Fibroblast of skin of scalp (primary cell): ENCODE measurements at places on chromosomes 2 and 18.

- no peak for DNase-seq
Measured at GRCh38 chr2:190533968-190534309, 583 bp downstream of the NEMP2 start.

GRCh38 chr2:471560-471959 lies 183.7 kb upstream of the ALKAL2 start:
- no peak for DNase-seq

GRCh38 chr18:32707586-32707985 lies 65.2 kb downstream of the KLHL14 start:
- no peak for DNase-seq

GRCh38 chr2:108911807-108912628 lies 77.0 kb downstream of the EDAR start:
- DNase-seq, result no peak

DNA sequence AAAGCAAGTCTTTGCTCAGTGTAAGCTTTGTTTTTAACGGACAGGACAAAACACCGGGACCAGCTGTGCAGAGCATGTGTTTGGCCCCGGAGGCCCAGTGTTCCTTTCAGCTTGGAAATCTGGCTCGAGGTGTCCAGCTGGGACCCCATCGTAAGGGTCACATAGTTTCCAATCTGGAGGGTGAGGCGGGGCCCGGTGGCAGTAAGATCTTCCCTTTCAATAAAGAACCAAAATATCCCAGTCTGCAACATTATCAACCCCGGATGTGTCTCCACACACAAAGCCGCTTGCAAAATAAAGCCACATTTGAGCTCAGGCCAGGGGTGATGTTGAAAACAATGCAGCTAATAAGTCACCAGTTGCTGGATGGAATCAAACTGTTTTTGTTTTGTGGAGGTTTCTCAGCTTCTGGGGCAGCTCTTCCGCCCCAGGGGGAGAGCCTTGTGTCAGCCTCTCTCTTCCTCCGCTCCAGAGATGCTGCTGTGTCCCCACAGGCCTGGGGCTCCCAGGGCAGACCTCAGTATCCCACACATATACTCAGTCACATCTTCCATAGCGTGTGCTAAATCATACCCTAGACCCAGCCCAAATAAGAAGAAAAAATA lies 138.6 kb upstream of the GLI2 start:
- DNase-seq, result peak; percentile 52

GRCh38 chr2:35548171-35548570 lies 807.4 kb upstream of the CRIM1 start:
- peak; percentile 1 for DNase-seq

DNA sequence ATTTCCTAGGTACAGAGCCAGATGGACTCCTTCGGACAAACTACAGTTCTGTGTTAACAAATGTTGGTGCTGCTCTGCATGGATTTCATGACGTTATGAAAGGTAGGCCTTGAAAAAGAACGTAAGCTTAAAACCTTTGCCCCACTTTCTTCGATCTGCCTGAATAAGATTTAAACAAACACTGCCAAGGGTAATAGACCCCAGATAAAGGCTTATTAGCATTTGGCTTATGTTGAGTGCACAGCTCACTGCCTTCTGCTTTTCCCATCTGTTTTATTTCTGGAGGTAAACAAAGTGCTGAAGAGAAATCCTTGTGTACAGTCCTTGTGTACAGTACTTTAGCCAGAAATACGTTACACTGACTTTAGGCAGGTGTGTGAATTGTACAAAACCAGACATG lies 50.0 kb upstream of the STON1 start:
- DNase-seq, result no peak

GRCh38 chr2:153106802-153107477 lies 371.6 kb downstream of the RPRM start:
- DNase-seq, result no peak

DNA sequence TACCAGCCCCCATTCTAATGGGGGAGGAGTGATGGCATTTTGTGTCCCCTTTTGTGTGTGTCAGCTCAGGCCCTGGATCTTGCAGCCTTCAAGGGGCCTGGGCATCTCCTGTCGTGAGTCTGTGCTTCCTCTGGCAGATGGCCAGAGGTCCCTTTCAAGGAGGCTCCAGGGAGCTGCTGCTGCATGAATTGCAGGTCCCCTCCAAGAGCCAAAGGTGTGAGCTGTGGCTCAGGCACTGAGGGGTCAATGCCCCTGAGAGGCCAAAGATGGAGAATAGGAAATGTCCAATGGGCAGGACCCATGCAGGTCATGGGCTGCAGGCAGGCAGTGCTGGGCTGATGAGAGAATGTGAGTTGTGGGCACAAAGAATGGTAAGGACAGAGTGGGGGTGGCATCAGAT lies 10.4 kb downstream of the MAB21L4 start:
- no peak for DNase-seq

- DNase-seq, result peak; percentile 80
Measured at GRCh38 chr2:55168221-55169154, 63.6 kb downstream of the CLHC1 start.

- peak; percentile 60 for DNase-seq
Measured at GRCh38 chr18:67926929-67927864, 410.7 kb upstream of the DSEL start.

DNA sequence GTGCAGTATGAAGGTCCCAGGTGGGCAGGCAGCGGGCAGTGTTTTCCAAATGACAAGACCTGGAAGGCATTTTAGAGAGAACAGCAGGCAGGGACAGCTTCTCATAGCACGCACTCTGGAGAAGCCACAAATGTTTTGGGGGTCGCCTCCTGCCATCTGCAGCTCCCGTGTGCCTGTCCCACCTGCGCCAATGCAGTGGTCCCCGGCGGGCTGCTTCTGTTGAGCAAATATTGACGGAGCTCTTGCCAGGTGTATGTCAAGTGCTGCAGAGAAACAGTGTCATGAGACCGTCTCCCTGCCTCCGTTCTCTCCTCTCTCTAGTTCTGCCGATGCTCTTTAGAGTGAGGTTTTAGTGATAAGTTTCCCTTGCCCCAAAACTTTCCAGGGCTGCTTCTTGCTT lies 174.8 kb downstream of the LDLRAD4 start:
- no peak for DNase-seq

- DNase-seq, result no peak
Measured at GRCh38 chr2:158269143-158269542, 167.5 kb downstream of the UPP2 start.

DNA sequence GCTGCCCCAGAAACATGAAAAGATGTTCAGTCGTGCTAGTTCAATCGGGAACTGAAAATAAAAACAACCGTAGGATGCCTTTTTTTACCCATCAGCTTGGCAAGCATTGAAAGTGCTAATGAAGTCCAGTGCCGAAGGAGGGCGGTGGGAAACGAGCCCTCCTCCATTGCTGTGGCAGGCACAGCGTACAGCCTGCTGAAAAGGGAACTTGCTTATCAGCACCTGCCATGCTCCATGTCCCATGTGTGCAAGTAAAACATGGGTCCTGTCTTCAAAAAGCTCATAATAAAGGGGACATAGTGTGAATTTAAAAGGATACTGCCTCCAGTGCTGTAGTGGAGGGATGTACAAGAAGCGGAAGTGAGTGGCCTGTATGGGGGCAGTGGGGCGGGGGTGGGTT lies 82.4 kb downstream of the ARMC9 start:
- no peak for DNase-seq

DNA sequence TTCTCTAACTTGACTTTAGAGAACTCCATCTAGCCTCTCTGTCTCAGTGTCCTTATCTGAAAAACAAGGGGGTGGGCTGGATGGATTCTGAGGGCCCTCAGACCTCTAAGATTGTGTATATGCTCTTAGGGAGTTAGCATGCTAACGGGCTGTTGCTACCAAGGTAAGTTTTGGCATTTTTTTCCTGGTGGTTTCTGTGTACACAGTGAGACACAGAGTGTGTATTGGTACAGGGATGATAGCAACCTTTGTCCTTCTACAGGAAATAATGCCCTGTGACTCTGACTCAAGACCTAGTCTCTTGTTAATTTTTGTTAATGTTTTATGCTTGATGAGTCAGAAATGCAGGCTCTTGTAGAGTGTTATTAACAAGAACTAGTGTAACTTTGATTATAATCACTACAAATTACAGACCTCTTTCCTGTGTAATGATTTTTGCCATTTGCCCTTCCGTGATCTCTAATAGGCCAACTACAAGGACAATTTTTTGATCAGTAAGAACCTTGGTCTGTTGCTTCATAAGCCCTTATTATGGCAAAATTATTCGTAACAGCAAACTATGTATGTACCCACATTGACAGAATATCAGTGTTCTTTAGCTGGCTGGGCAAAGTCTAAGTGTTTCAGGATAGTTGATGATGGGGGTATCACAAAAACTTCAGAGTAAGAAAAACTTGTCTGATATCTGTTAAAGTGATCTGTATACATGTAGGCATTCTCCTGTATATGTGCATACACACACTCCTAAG lies 89.7 kb downstream of the SPTBN1 start:
- no peak for DNase-seq

DNA sequence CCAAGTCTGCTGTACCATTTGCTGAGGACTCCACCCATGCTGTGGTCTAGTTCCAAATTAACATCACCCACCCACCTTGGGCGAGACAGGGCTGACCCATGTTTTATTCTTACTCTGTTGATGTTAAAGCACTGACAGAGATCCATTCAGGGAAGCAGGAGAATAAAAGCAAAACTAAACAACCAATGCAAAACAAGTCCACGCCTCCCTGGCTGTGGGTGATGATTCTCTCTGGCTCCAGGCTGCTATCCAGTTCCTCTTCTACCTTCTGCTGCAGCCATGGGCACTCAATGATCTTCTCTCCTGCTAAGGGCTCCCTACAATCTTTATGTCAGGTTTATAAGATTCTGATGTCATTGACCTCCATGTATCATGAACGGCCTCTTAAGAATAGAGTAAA lies 786.6 kb upstream of the ID2 start:
- DNase-seq, result no peak

DNA sequence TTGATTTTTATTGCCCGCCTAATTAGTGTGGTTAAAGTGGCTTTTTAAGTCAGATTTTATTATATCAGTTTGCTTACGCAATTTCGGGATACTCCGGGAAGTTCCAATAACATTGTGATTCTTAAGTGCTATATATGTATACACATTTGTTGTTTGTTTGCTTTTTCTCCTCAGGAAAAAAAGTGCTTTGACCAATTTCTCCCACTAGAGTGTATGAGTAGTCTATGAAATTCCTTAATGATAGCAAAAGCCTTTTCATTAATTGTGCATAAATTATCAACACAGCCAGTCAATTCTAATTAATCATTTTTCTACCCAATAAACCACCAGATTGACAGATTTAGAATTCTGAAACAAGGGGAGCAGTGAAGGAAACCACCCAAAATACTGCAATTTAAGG lies 172.2 kb downstream of the DPP10 start:
- no peak for DNase-seq

DNA sequence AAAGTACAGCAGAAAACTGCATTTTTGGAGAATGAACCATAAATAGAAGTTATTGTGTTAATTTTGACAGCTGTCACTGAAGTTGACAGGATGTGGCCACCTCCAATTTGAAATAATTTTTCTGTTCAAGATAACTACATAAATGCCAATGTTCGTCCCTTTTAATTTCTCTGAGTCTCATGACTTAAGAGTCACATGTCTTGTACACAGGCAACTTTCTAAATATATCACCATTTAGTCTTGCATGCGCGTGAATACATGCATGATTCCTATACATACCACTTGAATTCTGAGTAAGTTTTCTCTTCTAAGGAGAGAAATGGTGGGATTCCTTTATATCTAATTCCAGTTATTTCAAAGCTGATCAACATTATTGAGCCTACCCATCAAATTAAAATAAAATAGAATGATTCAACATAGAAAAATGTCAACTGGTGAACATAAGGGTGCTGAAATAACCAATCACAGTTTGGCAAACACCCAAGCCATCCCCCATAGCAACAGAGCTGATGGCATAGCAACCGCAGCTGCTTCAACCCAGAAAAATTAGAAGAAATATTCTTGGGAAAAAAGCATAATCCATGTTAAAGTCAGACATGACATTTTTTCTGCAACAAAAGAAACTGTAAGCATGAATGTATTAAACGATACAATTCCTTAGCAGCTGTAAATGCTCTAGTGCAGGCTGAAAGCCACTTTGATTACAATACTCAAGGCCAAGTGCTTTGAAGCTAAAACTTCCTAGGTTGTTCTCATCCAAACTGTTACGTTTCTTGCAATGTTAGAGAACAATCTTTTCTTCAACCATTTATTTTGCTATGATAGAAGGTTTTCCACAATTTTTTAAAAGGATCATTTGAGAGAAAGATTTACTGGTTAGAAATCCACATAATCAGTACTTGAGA lies 282.7 kb downstream of the DLGAP1 start:
- no peak for DNase-seq

DNA sequence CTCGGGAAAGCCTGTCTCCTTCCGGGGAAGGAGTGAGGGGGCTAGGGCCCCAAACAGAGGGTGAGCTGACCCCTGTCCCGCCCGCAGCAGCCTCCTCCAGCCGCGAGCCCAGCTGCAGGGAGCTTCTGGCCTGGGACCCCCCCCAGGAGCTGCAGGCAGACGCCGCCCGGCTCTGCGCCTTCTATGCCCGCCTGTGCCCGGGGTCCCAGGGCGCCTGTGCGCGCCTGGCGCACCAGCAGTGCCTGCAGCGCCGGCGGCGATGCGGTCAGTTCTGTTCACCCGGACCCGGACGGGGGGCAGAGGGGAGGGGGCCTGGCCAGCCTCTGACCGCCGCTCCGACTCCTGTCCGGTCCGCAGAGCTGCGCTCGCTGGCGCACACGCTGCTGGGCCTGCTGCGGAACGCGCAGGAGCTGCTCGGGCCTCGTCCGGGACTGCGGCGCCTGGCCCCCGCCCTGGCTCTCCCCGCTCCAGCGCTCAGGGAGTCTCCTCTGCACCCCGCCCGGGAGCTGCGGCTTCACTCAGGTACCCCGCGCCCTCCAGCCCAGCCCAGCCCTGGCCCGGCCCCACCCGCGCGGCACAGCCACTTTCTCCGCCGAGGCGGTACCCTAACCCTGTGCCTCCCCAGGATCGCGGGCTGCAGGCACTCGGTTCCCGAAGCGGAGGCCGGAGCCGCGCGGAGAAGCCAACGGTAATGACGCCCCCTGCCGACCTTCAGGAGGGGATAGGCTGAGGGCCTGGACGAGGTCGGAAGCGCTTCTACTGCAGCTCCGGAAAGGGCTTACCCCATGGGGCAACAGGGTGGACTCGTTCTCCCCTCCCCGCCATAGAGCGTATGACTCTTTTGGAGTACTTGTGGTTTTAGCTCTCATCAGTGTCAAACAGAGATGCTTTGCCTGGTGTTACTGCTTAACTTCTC lies 2.0 kb upstream of the CHRND start:
- DNase-seq, result peak; percentile 31

GRCh38 chr2:186064507-186064906 lies 325.9 kb downstream of the FSIP2 start:
- DNase-seq, result no peak

DNA sequence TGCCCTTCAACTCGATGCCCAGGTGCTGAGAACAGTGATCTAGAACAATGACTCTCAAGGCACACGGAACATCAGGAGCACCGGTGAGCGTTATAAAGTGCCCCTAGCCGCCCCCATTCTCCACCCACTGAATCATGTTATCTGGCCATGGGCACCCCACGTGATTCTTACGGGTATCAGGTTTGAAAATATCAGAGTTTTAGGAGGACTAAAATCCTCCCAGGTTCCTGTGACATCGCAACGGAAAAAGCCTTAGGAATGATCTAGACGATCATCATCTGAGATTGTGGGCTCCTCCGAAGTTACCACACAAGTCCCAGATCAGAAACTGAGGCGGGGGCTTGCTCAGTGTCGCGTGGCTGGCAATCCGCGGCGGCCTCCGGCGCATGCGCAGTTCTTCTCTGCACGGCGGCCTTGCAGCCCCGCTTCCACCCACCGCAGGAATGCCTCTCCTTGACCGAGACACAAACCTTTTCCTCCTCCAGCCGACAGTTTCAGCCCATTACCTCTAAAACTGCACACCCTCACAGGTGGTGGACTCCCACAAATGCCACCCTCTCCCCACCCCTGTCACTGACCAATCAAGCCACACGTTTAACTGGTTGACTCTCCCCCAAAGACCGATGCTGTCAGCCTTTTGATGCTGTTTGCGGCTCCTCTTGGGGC lies 5.8 kb upstream of the MRPL33 start:
- DNase-seq, result peak; percentile 47
